ENCODE measurements at places on chromosomes 4 and X.

DNA sequence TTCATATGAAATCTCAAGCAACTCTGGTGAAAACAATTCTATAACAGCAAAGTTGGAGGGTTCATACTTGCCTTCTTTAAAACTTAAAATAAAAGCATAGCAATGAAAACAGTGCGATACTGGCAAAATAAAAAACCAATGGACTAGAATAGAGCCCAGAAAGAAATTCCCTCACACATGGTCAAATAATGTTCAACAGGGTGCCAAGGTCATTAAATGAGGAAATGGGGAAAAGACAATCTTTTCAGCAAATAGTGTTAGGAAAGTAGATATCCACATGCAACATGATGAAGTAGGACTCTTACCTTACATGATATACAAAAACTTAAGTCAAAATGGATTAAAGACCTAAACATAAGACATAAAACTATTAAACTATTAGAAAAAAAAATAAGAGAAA lies 970.2 kb upstream of the AGA start:
- no peak for DNase-seq

DNA sequence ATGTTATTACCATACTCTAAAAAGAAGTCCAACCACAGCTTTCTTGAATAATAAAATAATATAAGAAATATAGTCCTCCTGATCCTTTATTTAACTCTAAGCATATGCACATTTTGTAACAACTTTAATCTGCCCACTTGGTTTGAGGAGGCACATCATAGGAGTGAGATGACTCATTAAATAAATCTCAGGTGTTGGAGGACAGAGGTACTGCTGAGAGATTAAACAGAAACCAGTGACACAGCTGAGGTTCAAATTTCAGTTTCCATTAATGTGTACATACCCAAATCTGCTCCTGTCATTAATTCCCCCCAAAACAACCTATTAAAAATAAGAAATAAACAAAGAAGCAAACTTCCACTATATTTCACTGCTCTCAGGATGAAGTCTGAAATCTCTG lies 211.0 kb downstream of the KCTD8 start:
- no peak for DNase-seq

GRCh38 chr4:146098978-146099377 lies 76.5 kb upstream of the LSM6 start:
- no peak for DNase-seq

DNA sequence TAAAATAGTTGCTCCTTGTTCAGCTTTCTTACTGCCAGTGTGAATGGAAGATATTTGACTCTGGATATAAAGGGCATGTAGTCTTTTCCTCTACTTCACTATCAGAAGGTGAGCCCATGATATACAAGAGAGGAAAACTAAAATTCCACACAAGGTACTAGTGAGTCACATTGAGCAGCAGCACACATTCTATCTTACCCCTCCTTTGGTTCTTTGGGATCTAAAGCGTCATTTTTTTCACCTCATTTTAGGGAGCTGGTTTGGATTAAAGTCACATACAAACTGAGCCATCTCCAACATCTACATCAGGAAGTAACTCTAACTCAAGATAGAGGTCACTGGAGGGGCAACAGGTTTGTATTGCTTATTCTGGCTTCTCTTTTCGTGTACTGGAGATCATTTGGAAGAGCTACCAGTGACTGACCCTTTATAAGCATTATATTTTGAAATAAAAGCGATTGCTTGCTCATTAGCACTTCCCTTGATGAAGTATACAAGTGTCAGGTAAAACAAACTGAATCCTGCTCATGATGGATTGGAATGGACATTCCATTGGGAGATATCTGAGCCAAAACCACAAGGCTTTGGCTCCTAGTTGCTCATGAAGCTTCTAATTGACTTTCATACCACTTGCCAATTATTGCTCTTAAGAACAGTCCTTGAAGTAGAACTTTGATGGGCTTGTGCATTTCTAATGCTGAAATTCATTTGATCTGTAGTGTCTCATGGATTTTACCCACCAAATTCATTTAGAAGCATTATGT lies 124.1 kb downstream of the SPCS3 start:
- no peak for DNase-seq

GRCh38 chr4:61493470-61493869 lies 293.3 kb downstream of the ADGRL3 start:
- no peak for DNase-seq
